Left renal pelvis (tissue), 4 donors: ENCODE measurements at places on chromosomes 1 and 21. TPM values are rescaled to one million over a fixed set of nuclear protein-coding genes. Genes with fewer than 3 reads are reported as not detected.

- DNase-seq, result no peak
Observed at GRCh38 chr1:63255153-63255552, 67.2 kb upstream of the FOXD3 start.

DNA sequence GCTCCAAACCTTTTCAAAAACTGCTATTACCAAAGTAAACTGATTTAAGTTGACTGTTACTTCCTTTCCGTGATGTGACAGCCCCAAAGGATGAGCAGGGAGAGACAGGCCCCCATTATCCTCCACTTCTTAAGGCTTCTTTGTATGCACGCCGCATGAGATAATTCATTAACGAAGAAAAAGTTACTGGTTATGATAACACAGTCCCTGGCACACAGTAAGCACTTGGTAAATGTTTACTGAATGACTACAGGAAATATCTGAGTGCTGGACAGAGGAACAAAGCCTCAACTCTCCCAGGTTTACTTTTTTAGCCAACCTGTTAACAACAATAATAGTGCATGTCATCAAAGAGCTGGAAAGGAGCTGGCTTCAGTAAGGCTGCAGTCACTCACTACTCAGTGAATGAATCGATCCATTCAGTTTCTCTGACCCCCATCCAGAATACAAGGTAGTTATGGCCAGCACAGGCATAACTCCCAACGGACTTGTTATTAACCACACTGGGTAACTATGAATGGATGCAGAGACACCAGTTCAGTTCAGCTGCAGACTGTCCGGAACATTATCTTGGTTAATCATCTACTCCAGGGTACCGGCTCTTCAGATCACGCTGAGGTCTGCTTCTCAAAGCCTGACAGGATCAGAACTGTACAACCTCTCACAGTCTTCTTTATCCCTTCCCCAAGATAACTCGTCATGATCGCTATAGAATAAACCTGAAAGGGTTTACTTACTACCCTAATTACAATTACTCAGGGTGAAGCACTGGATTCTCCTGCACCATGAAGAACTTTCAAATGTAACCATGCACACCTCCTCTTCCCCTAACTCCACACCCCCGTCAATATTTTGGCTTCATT is 58.3 kb downstream of the TGFBR3 start:
- no peak for DNase-seq

GRCh38 chr1:156747742-156748669 is 3.5 kb downstream of the HDGF start:
- DNase-seq, result no peak

ST6GALNAC5 gene
- 5.0 TPM for polyA plus RNA-seq

ADGRL2 gene
- polyA plus RNA-seq, result 477 TPM
